Activated T-helper 17 cell treated with anti-CD3 and anti-CD28 coated beads, Interleukin-2, amount 50 U/mL, for 72 hours (primary cell): ENCODE measurements at places on chromosomes 6 and 20.

- ATAC-seq, result no peak
Measured at GRCh38 chr6:138155443-138155842, 6.3 kb upstream of the ARFGEF3 start.

DNA sequence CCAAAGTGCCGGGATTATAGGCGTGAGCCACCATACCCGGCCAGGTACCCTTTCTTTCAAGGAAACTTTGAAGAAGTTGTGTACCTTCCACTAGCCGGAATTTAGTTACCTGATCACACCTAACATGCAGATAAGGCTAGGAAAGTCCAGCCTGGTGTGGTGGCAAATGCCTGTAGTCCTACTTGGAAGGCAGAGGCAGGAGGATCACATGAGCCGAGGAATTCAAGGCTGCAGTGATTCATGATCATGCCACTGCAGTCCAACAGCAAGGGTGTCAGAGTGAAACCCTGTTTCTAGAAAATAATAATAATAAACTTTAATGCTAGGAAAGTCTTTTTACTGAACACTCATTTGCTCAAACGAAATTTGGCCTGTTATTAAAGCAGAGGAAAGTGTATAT lies 21.0 kb downstream of the NFYA start:
- ATAC-seq, result no peak

- ATAC-seq, result no peak
Measured at GRCh38 chr6:41728954-41729353, 6.5 kb downstream of the TFEB start.

DNA sequence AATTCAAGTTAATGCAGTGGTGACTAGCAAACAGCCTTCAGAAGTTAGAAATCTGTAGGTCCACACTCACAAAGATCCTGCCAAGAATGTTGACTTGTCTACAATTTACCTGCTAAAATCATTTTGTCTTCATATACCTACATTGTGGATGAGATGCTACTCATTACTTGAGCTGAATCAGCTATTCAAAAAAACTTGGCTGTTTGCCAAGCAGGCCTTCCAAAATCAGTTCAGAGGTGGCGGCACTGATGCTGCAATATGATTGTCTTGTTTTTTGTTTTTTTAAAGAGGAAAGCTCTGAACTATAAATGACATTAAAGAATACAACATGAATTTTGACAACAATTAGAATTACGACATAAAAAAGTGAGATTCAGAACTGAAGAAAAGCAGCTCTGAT lies 354.7 kb upstream of the KHDRBS2 start:
- ATAC-seq, result no peak

GRCh38 chr6:136737871-136738691 lies 54.2 kb downstream of the MAP3K5 start:
- ATAC-seq, result no peak
